ENCODE measurements at places on chromosomes 13 and 19. TPM values are rescaled to one million over a fixed set of nuclear protein-coding genes. Genes with fewer than 3 reads are reported as not detected.

DNA sequence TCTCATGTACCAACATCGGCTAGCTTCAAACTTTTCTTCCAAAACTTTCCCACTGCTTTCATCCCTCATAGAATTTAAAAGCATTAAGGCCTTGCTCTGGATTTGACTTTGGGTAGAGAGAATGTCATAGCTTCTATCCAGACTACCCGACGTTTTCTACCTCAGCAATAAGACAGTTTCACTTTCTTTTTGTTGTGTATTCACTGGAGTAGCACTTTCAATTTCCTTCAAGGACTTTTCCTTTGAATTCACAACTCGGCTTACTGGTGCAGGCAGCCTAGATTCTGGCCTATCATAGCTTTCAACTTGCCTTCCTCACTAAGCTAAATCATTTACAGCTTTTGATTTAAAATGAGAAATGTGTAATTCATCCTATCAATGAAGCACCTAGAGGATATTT lies 420.4 kb upstream of the GPC6 start:
- DNase-seq: no peak

GRCh38 chr13:42039946-42040729 lies 8.3 kb upstream of the DGKH start:
- peak; percentile 88 for DNase-seq

CEACAM4 gene
- not detected for total RNA-seq

CATSPERD gene
- not detected for total RNA-seq

FOXA3 gene
- total RNA-seq: not detected

SPRY2 gene
- 0.60 TPM for total RNA-seq
